KBM-7 (cell line): ENCODE measurements at places on chromosomes 7 and 10.

DNA sequence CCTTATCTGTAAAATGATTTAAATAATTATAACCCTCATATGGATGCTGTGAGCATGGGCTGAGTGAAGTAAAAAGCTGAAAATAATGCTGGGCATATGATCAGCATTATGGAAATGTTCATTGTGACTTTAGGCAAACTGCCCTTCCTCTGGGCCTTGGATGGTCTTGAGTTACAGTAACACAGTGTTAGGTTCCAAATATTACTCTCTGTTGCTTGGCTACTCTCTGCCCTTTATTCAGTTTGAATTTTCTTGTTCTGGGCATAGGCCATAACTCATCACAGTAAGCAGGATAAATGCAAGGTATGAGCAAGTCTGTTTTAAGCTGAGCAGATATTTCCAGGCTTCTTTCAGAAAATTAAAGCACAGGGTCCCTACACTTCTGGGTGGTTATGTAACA is 868.0 kb downstream of the KCNMA1 start:
- no peak for DNase-seq

- DNase-seq, result no peak
Measured at GRCh38 chr7:88509341-88509740, 202.6 kb upstream of the STEAP4 start.

- DNase-seq, result no peak
Measured at GRCh38 chr10:23523251-23523650, 84.4 kb downstream of the OTUD1 start.

DNA sequence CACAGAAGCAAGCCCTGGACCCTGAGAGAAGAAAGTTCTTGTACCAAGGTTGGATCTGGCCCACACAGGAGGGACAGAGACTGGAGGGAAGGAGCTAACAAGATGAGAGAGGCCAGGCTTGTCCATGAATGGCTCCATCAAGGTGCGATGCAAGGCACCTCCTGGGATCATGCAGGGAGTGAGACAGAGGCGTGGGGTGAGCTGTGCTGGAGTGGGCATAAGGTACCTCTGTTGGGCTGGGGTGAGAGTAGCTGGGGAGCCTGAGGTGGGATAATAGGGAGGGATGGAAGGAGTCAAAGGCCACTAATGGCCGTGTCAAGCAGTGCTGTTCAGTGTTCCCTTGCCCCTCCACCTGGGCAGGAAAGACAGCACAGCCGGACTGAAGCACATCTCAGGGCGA is 9.9 kb downstream of the TMEM72 start:
- no peak for DNase-seq

DNA sequence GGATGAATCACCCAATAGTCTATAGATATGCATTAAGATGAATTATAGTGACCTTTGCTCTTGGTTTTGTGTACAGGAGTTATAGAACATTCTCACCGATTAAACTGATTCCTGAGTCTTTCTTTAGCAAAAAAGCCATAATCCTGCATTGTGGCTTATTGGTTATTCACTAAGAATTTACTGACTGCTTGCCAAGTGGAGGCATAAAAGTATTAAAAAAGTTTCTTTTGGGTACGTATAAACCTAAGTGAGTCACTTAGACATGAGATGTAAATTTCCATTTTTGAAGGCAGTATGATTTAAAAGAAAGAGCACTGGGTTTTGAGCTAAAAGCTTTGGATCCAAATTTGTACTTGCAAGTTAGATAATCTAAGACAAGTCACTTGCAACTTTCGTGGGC is 100.7 kb downstream of the CDK6 start:
- DNase-seq, result no peak

- peak; percentile 64 for DNase-seq
Measured at GRCh38 chr10:7409045-7409731, 1.6 kb downstream of the SFMBT2 start.

GRCh38 chr7:44729949-44730590 is 18.6 kb upstream of the ZMIZ2 start:
- no peak for DNase-seq

- DNase-seq, result no peak
Measured at GRCh38 chr7:15113752-15114151, 211.2 kb upstream of the DGKB start.

- no peak for DNase-seq
Measured at GRCh38 chr7:2660359-2661095, 27.5 kb upstream of the AMZ1 start.

- DNase-seq, result peak; percentile 28
Measured at GRCh38 chr10:119383174-119383856, 159.2 kb downstream of the RGS10 start.

DNA sequence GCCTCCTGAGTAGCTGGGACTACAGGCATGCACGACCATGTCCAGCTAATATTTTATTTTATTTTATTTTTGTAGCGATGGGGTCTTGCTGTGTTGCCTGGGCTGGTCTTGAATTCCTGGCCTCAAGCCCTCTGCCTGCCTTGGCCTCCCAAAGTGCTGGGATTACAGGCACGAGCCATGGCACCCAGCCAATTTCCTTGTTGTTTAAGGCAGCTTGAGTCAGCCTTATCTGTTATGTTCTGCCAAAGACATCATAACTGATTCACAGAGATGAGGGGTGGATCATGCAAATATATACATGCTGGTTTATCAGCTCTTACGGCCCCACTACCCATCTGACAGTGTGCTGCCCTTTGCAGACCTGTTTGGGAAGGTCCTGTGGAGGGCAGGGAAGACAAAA is 826.7 kb downstream of the TYW1 start:
- no peak for DNase-seq

DNA sequence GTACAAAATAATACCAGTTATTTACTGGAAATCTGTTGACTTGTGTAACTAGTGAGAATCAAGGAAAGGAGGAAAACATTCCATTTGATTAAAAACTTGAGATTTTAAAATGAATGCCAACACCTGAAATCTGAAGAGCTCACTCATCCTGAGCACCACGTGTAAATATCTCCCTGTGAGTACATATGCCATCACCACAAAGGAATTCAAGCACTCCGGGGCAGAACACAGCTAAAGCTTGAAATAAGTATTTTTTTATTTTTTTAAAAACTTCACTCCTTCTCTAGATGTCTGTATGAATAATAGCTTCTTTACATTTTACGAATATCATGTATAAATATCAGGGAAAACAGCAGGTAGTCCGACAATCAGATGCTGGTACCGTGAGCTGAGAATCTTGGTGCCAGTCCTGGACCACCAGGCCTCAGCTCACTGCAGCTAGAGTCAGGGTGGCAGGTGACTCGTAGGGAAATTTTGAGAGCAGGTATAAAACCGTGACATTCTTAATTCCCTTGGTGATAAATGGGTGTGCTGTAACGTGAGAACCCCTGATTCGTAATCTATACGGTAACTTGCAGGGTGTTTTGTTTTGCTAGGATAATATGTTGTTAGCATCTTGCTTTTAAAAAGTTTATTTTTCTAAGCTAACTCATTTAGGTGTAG is 12.7 kb downstream of the LMTK2 start:
- DNase-seq, result no peak

DNA sequence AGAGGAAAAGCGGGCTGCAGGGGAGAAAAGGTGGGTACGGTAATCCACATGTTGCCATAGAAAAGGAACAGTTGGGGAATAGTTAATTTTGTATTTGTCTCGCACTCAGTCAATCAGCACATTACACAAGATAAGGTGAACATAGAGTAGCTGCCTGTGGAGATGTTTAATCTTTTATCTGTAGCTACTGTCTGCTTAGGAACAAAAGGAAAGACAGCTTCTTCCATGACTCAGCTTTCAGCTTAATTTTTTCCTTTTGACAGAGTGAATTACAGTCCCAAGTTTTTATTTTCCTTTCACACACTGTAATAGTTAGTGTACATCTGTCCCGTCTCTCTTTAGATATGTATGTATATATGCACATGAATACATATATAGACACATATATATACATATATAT is 39.3 kb upstream of the PODXL start:
- no peak for DNase-seq

- no peak for DNase-seq
Measured at GRCh38 chr10:74056050-74056818, 58.3 kb downstream of the VCL start.

GRCh38 chr10:130180416-130180815 is 44.2 kb downstream of the GLRX3 start:
- no peak for DNase-seq

DNA sequence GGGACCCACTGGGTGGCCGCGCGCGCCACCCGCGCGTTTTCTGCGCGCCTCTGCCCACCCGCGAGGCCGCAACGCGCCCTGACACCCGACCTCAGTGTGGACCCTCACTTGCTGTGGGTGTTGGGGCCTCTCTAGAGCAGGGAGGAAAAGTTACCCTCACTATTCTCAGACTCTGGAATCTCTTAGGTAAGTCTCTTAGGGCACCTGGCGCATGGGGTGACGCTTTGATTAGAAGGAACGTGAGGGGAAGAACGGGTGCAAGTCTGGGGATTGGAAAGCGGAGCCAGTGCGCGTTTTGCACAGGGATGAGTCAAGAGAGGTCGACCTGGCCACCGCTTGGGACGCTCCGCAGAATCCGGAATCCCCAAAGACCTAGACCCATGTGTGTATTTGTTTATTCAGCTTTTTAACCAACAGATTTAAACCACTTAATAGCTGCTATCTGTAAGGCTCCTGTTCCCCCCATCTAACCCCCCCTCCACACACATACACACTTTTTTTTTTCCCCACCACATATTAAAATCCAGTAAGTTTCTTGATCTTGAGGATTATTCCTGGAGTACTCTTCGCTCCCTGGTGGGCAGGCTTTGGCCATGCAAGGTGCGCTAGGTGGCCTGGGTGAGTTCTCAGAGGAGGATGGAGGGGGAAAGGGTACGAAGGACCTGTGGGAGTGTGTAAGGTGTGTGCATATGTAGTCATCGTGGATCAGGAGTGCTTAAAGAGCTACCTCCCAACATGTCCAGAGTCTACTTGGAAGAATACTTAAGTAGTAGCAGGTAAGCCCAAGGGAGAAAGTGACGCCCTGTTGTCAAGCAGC is 169.1 kb upstream of the PPP1R3A start:
- peak; percentile 52 for DNase-seq

DNA sequence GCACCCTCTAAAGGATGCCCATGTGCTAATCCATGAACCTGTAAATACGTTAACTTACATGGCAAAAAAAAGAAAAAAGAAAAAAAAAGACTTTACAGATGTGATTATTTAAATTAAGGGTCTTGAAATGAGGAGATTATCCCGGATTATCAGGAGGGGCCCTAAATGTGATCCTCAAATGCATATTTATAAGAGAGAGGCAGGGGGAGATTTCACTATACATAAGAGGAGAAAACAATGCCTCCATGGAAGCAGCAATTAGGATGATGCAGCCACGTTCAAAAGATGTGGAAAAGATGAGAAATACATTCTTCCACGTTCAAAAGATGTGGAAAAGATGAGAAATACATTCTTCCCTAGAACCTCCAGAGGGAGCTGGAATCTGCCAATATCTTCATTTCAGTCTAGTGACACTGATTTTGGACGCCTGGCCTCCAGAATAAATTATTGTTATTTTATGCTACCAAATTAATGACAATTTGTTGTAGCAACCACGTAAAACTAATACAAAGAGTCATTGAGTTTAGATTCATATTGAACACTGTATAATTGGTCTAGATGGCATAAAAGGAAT is 328.4 kb upstream of the GNAI1 start:
- no peak for DNase-seq

DNA sequence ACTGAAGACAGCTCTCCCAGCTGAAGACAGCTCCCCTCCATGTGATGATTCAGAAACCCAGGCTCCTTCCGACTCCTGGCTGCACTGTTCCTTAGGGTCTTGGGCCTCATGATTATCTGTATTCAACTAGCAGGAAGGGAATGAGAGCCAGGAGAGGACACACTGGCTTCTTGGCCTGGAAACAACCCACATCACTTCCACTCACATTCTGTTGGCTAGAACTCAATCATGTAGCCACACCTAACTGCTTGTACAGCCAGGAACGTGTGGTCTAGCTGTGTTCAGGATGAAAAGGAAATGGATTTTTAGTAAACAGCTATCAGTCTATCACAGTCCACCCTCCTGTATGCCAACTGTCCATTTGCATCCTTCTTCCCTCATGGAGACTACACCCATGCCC is 30.5 kb upstream of the XPNPEP1 start:
- DNase-seq, result no peak

DNA sequence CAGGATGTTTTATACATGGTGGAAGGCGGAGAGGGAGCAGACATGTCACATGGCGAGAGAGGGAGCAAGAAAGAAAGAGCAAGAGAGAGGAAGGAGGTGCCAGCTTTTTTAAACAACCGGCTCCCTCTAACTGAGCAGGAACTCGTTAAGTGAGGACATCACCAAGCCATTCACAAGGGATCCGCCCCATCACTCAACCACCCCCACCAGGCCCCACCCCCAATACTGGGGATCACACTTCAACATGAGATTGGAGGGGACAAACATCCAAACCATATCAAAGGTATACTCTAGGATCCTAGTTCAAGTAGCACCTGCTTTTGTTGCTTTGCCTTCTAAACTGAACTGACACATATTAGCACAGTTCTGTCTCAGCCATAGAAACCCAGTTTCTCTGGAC is 141.9 kb upstream of the KLF14 start:
- DNase-seq, result no peak

DNA sequence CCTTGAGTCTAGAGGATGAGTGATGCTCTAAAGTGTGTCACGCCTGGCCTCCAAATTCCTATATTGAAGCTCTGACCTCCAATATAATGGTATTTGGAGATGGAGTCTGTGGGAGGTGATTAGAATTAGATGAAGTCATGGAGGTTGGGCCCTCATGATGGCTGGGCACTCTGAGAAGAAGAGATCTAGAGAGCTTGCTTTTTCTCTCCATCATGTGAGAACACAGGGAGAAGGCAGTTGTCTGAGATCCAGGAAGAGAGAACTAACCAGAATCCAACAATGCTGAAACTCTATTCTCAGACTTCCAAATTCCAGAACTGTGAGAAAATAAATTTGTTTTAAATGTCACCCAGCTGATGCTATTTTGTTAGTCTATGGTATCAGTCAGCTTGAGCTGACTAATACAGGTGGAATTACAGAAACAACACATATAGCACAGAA is 15.1 kb downstream of the RNF216 start:
- DNase-seq, result no peak

- no peak for DNase-seq
Measured at GRCh38 chr10:124734311-124735166, 9.6 kb downstream of the FAM53B start.

DNA sequence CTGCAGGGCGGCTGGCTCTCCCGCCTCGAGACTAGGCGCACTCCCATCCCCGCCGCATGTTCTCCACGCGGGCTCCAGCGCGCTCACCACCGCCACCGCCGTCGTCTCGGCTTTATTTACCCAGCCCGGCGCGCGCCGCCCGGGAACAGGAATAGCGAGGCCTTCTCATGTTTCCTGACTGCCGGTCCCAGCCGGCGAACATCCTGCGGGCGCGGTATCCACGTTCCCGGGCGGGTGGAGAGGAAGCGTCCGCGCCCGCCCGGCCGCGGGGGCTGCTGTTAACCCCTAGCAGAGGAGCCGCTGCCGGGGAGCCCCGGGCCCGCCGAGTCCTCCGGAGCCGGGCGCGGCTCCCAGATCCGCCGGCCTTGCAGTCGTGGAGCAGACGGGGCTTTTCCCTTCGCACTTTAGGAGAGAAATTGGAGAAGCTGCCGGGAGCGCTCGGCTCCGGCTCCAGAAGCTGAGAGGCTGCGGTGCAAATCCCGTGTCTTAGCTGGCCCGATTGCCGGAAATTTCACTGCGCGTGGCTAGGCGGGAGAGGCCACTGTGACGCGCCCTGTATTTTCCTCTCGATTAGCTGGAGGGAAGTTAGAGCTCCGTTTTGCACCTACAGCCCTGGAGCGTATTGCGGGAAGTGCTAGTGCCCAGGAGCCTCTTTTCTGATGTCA is at the start of gene MKX:
TSS of gene MKX (minus strand) at position 88 of the 665 bp plus-strand sequence. CDS start 2,404 bp downstream, outside the sequence.
- no peak for DNase-seq

- DNase-seq, result no peak
Measured at GRCh38 chr10:126369125-126369710, 19.1 kb downstream of the ADAM12 start.

- DNase-seq, result no peak
Measured at GRCh38 chr10:76031769-76032699, 600.6 kb downstream of the LRMDA start.
